ENCODE measurements at places on chromosomes 1 and 21.

GRCh38 chr1:195082183-195082582, 1526.1 kb downstream of the KCNT2 start:
- no peak for DNase-seq

DNA sequence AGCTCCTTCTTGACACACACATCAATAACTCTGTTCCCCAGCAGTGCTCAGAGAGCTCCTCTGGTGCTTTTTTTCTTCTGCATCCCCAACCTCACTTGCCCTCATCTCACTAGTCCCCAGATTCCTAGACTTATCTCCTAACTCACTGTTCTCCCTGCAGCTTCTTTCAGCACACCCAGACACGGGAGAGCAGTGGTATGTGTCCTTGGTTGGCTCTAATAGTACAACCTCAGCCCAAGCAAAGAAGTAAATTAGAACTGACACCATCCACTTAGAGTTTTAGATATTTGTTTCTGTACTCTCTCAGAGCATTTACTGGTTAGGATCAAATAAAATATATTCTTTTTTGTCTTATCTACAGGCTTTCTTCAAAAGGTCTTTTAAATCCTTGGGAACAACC, 201.4 kb upstream of the SNX7 start:
- DNase-seq: no peak

DNA sequence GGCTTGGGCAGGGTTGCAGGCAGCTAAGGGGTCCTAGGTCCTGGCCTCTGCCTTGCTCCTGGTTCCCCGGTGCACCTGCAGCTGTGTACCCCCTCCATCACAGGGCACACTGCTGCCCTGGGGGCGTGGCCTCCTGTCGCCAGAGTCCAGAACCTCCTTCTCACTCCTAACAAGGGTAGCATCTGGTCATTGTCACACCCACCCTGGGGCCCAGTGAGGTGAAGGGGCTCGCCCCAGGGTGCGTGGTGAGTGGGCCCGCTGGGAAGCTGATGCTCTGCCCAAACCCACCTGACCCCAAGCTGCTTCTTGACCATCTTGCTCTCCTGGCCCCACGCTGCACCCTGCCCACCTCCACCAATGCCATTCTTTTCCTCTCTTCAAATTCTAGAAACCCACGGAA, 44.5 kb downstream of the AJAP1 start:
- DNase-seq: no peak

- no peak for DNase-seq
Observed at GRCh38 chr1:160257411-160258015, 4.8 kb downstream of the DCAF8 start.

GRCh38 chr1:57072401-57073110, 106.7 kb upstream of the C8B start:
- no peak for DNase-seq

- DNase-seq: no peak
Observed at GRCh38 chr1:224564454-224565084, 51.5 kb upstream of the CNIH3 start.
